ENCODE measurements at places on chromosomes 2 and 18. TPM values are rescaled to one million over a fixed set of nuclear protein-coding genes. Genes with fewer than 3 reads are reported as not detected.

GRCh38 chr18:48105317-48105716 is 174.9 kb upstream of the SMAD2 start:
- no peak for DNase-seq

GRCh38 chr2:8657423-8658062 is 24.3 kb upstream of the ID2 start:
- DNase-seq: no peak

DNA sequence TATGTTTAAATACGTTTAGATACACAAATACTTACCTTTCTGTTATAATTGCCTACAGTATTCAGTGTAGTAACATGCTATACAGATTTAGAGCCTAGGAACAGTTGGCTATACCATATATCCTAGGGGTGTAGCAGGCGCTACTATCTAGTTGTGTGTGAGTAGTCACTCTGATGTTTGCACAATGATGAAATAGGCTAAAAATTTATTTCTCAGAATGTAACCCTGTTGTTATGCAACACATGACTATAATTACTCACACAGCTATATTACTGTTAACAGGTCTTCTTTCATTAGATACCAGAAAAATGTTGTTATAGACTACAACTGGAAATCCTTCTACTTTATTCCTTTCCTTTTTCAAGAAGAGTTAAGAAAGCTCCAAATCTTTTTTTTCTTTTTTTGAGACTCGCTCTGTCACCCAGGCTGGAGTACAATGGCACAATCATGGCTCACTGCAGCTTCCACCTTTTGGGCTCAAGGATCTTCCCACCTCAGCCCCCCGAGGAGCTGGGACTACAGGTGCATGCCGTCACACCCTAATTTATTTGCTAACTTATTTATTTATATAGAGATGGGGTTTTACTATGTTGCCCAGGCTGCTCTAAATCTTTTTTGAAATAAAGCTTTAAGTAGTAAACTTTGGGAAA is 48.5 kb downstream of the C2orf74 start:
- DNase-seq: no peak

- no peak for DNase-seq
These were observed 48.1 kb downstream of the NUP35 start for GRCh38 chr2:183172220-183172887.

Gene NR4A2
- 7.8 TPM for total RNA-seq

DNA sequence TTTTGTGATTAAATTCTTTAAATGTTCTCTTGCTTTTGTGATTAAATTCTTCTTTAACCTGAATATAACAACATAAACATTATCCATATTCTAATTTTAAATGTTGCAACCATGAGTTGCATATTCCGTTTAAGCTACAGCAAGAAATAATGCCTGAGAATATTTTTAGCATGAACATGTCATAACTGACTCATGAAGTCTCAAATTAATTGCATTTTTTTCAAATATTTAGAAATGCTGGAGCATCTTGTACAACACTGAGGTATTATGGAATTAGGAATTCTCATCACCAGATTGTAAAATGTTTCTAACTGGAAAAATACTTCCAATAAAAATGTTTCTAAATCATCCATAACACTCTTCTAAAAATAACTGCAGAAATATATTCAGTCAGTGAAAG is 14.7 kb downstream of the ROCK2 start:
- DNase-seq: no peak

Data from neural crest cell (in vitro differentiated cells).